Activated CD4-positive, alpha-beta memory T cell treated with anti-CD3 and anti-CD28 coated beads, Interleukin-2, amount 10 ng/mL, durations not matched to agents 7 days and 5 days (primary cell): ENCODE measurements at places on chromosomes 6 and 20. TPM values are rescaled to one million over a fixed set of nuclear protein-coding genes. Genes with fewer than 3 reads are reported as not detected.

- no peak overlapping the region for H3K4me3 ChIP-seq
- H3K4me1 ChIP-seq: no peaks in the 10 kb centered on the region
- H3K36me3 ChIP-seq: no peaks in the 10 kb centered on the region
Observed at GRCh38 chr20:48015943-48016723, 230.9 kb upstream of the SULF2 start.

The PRDM13 gene
- total RNA-seq: not detected

GRCh38 chr6:124551711-124552233, 410.5 kb upstream of the RNF217 start:
- H3K4me1 ChIP-seq: no peaks in the 10 kb centered on the region
- H3K4me3 ChIP-seq: no peak overlapping the region
- H3K36me3 ChIP-seq: no peaks in the 10 kb centered on the region

- H3K4me3 ChIP-seq: no peak overlapping the region
- no peaks in the 10 kb centered on the region for H3K36me3 ChIP-seq
- no peak overlapping the region for H3K27ac ChIP-seq
- peaks cover 3% of the 10 kb centered on the region for H3K27me3 ChIP-seq
- DNase-seq: no peak
Observed at GRCh38 chr6:90918361-90918760, 331.5 kb upstream of the MAP3K7 start.

DNA sequence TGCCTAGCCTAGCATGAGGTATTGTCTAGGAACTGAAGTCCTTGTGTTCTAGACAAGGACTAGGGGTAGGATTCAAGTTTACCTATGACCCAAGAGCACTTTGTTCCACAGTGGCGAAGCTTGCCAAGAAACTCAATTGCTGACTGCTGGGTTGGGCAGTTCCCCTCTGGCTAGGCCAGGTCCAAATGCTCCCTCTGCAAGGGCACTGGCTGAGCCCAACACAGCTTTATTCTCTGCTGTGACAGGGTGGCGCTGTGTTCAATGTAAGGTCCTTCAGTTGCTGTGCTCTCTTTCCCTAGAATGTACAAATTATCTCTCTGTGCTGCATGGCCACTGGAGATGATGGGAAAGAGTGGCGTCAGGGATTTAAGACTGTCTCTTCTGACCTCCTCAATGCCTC, 950.8 kb downstream of the HACE1 start:
- DNase-seq: no peak
- H3K27ac ChIP-seq: no peak overlapping the region
- H3K4me1 ChIP-seq: no peaks in the 10 kb centered on the region
- no peak overlapping the region for H3K4me3 ChIP-seq

The CDK5RAP1 gene
- 30.2 TPM for total RNA-seq

The KDM1B gene
- 9.1 TPM for total RNA-seq

DNA sequence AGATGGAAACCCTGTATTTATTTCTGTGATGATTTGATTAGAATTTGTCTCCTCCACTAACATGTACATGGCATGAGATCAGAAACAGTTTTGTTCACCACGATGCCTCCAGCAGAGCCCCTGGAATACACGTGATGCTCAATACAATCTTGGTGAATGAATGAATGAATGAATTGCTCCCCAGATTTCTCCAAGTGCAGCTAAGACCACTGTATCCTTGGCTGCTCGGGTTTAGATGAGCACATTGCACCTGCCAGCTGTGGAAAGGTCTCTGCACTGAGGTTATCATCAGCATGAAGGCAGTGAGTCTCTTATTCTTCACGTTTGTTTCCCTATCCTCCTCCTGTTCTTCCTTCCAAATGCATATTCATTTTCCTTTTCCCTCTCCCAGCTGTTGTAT, 17.9 kb downstream of the CASS4 start:
- H3K4me1 ChIP-seq: peaks cover 59% of the 10 kb centered on the region
- peaks cover 47% of the 10 kb centered on the region for H3K36me3 ChIP-seq
- no peaks in the 10 kb centered on the region for H3K27me3 ChIP-seq
- peak overlapping the region; percentile 79 for H3K27ac ChIP-seq
- H3K4me3 ChIP-seq: peak overlapping the region; percentile 67
